ENCODE measurements at places on chromosomes 16 and 17.

DNA sequence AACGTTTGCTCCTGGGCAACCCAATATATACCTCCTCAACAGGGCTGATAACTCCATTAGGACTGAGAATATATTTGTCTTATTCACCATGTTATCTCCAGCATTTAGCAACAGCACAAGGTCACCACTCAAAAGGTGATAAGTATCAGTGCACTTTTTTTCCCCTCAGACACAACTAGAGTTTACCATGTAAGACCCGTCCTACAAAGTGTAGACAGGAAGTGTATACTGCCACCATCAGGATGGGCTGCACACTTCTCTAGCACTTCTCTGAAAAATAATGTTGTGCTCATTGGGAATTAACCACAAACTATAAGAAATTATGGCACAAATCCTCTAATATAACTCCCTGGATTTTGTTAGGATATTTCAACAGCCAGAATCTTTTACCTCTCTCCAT is 5.7 kb upstream of the VAT1L start:
- no peak for DNase-seq

DNA sequence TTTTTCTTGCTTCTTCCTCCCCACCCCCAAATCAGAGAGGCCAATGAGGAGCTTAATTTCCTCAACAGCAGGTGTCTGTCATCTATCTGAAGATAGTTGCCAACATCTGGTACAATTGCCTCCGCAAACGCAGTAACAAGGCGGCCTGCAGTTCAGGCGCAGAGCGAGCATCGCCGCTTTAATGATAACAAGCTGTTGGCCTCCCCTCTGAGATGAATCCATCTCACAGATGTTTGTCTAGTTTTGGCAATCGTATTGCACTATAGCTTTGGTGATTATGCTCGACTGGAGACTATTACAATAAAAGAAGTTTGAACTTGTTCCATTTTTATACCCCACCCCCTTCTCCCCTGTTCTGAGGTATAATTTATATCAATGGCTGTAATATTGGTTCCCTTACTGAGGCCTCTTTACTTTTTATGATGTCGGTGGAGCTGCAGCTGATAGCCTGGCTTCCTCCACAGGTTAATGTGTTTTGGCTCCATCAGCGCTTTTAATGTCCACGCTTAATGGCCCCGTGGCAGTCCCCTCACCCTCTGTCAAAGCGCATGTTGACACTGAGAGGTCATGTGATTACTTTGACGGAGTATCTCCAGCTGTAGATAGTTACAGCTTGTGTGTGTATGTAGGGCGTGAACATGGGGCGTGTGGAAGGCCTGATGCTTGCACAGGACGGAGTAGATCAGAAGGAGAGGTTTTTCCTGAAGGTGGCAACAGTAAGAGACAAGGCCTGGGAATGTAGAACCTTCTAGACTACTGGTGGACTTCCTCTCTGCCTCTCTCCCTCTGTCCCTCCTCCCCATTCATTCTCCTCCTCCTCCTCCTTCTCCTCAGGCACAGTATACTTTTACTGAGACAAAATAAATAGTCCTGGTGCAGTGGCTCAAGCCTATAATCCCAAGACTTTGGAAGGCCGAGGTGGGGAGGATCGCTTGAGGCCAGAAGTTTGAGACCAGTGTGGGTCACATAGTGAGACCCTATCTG is 164.7 kb downstream of the MSI2 start:
- DNase-seq: peak; percentile 72

DNA sequence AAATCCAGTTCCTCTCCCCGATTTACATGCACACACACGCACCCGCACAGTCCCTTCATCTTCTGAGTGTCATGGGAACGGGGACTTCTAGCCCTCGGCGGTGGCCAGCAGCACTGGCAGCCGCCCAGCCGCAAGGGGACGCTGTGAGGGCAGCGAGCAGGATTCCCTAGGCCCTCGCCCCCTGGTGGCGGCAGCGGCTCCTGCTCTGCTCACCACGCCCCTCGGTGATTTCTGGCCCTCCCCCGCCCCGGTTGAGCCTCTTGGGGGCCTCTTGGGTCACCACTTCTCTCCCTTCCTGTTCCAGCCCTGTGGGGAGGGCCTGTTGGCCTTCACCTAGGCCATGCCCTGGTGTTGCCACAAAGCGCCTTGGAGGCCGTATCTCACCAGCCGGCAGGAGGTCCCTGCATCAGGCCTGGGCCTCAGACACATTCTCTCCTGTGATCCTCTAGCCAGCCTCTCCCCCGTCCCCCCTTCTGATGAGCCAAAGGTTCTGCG is 75.2 kb upstream of the KSR1 start:
- DNase-seq: no peak

GRCh38 chr16:67594956-67595355 is 32.6 kb downstream of the CTCF start:
- DNase-seq: no peak

DNA sequence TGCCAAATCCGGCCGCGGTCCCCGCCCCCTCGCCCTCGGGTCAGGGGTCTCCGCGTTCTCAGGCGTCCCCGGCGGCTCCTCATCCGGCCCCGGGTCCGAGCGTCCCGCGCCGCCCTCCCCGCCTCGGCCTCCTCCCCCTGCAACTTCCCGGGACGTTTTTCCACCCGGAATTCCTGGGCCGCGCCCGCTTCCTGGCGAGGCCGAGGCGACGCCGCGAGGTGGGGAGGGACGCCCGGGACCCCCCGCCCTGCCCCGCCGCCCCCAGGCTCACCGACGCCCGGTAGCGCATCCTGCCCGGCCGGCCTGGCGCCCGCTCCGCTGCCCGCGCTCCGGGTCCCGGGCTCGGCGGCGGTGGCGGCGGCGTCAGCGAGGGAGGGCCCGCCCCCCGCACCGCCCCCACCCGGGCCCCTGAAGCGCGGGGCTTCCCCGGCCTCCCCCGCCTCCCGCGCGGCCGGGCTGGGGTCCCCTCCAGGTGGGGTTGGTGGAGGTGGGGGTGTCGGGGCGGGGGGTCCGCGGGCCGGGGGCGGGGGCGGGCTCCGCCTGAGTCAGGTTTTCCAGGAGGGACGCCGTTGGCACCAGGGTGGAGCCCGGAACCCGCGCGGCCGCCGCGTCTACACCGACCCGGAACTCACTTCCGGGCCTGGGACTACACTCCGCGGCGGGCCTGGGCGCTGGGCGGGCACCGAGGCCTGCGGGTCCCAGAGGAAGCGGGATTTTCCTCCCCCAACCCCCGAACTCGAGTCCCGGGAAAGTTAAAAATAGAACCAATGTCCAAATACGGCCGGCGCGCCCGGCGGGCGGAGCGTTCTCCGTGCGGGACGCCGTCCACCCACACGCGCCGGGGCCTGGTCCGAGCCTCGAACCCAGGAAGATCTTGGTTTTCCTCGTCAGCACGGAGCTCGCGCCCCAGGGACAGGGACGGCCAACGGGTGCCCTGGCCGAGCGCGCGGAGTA is 6.8 kb downstream of the MYO1C start:
- DNase-seq: no peak

DNA sequence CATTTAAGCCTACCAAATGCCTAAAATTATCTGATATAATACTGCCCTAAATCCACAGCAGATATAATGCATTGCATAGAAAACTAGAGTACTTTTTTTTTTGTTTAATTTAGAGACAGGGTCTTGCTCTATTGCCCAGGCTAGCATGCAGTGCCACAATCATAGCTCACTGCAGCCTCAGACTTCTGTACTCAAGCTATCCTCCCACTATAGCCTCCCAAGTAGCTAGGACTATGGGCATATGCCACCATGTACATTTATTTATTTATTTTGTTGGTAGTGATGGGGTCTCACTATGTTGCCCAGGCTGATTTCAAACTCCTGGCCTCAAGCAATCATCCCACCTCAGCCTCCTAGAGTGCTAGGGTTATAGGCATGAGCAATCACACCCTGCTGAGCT is 20.0 kb downstream of the BRCA1 start:
- DNase-seq: no peak

- no peak for DNase-seq
Observed at GRCh38 chr16:4369007-4369733, 2.5 kb upstream of the VASN start.

GRCh38 chr17:9677411-9677810 is 32.1 kb downstream of the USP43 start:
- no peak for DNase-seq

DNA sequence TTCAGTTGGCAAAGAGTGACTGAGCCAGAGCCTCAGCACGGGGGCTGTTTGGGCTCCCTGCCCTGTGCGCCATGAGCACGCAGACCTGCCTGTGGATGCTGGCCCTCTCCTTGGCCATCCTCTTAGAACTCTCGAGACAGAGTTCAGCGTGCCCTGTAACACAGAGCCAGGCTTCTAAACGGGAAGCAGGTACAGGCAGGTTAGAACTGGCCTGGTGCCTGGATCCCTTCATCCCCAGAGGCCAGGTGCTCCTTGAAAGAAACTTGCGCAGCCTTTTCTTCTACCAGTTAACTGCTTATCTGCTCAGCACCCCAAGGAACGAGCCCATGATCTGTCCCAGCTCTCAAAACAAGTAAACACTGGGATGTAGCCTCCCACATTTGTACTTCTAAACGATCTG is 6.9 kb downstream of the CCNF start:
- no peak for DNase-seq

DNA sequence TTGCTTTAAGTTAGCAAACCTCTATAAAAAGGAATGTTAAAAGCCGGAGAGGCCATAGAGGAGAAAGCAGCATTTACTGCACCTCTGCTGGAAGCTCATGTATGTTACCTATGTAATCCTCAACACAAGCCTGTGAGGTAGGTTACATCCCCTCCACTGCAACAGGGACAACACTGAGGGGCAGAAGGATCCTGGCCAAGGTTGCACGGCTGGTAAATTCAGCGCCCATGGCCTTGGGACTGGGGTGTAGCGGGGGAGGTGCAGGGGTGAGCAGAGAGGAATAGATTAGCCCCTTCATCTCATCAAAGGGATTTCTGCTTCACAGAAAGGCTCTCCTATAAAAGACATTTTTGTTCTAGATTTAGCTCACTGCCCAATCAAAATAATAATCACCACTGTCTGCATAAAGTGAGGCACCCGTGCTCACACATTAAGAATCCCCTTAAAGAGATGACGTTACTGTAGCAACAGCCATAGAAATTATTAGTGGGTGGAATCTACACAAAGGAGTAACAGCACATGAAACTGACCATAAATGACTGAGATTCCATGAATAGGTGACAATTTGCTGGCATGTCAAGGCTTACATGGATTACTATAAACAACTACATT is 3.3 kb downstream of the ZCCHC14 start:
- no peak for DNase-seq

DNA sequence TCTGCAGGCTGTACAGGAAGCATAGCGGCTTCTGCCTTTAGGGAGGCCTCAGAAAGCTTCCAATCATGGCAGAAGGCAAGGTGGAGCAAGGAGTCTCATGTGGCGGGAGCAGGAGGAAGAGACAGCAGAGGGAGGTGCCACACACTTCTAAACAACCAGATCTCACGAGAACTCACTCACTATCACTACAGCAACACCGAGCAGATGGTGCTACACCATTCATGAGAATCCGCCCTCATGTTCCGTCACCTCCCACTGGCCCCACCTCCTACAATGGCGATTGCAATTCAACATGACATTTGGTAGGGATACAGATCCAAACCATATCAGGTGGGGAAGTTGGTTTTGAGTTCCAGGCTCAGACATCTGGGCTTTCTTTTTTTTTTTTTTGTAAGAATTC is 31.9 kb upstream of the NUDT7 start:
- DNase-seq: no peak

DNA sequence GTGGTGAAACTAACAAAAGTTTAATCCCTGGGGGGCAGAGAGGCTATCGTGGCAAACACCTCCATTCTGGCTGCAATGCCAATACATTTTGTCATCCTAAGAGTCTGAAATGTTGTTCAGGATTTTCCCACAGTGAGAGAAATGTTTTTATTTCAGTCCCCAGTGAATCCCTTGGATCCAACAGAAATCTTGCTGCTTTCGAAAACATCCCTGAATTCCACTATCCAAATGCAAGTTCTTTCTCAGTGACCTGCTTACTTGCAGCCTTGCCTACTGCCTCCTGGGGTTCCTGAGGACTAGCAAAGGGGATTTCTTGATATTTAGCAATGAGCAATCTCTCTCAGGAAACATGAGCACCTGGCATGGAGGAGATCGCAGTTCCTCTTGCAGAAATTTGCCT is 202.1 kb upstream of the IRX3 start:
- no peak for DNase-seq

DNA sequence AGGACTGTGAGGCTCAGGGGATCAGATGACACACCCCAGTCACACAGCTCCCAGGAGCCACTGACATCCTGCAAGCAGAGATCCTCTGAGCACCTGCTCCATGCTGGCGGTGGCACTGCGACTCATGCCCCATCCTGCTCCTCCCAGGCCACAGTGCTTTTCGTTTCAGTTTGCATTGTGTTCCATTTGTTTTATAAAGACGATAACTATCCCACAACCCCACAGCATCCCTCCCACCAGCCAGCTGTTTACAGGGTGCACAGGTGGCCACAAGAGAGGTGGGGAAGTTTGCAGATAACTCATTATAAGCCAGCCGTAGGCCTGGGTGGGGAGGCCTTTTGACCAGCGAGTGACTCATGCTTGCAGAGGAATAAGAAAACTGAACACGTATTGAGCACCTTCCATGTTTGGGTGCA is 28.2 kb downstream of the BCO1 start:
- no peak for DNase-seq

- no peak for DNase-seq
Observed at GRCh38 chr17:80980397-80981061, 11.1 kb upstream of the CHMP6 start.

GRCh38 chr17:1498869-1499268 is 6.4 kb upstream of the MYO1C start:
- DNase-seq: no peak

DNA sequence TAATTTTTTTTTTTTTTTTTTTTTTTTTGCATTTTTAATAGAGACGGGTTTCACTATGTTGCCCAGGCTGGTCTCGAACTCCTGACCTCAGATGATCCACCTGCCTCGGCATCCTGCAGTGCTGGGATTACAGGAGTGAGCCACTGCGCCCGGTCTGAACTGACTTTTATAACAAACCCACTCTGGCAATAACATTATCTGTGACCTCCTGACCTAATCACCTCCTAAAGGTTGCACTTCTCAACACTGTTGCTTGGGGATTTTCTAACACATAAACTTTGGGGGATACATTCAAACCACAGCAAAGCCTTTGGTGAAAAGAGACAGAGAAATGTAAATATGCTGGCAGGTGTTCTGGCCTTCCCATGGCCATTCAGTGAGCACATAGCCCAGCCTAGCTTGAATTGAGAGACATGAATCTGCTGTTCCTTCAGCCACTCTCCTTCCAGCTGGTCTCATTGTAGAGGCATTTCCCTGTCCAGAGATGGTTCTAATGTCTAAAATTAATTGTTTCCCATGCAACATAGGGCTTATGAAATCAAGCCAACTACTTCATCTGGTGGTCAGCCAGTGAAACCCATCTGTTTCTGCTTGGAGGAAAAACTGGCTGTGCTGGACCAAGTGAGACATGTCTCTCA is 28.3 kb downstream of the LYRM1 start:
- DNase-seq: no peak

DNA sequence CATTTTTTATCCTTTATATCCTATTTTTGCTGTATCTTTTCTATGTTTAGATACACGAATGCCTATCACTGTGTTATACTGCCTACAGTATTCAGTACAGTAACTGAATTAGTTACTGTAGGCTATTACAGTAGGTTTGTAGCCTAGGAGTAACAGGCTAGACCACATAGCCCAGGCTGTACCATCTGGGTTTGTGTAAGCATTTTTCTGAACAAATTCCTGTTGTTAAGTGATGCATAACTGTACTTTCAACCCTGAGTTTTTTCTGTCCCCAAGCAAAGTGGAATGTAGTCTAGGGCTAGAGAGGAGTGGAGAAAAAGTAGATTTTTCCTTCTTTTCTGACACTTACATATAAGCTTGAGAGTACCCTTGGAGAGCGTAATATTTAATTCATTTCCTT is 282.1 kb downstream of the HS3ST3B1 start:
- no peak for DNase-seq
